ENCODE measurements at places on chromosomes 5 and 9. TPM values are rescaled to one million over a fixed set of nuclear protein-coding genes. Genes with fewer than 3 reads are reported as not detected.

GRCh38 chr5:72160959-72161358 is 53.7 kb downstream of the MAP1B start:
- no peak overlapping the region for H3K27ac ChIP-seq

Gene IL9
- total RNA-seq = not detected

DNA sequence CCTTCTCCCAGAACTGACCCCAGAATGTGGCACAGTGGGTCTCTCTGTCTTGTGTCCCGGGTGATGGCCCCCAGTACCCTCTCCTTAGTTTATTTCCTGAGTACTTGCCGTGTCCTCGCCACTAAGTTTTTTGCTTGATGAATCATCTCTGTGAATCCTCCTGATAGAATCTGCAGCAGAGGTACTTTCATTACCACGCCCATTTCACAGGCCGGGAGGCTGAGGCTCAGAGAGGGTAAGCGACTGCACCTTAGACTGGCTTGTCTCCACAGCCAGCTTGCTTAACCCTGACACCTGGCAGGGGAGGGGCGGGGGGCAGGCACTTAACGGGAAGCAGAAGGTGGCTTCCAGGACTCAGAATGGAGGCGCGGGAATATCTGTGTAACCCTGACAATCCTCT is 7.9 kb upstream of the IER5L start:
- no peak overlapping the region for H3K4me3 ChIP-seq
- H3K27me3 ChIP-seq = no peaks in the 10 kb centered on the region
- DNase-seq = no peak
- H3K36me3 ChIP-seq = no peaks in the 10 kb centered on the region

- H3K4me1 ChIP-seq = no peaks in the 10 kb centered on the region
- no peak overlapping the region for H3K27ac ChIP-seq
- H3K27me3 ChIP-seq = no peaks in the 10 kb centered on the region
- no peaks in the 10 kb centered on the region for H3K36me3 ChIP-seq
- H3K4me3 ChIP-seq = no peak overlapping the region
- no peak for DNase-seq
These were observed 710.5 kb upstream of the CDH9 start for GRCh38 chr5:27748847-27749246.

DNA sequence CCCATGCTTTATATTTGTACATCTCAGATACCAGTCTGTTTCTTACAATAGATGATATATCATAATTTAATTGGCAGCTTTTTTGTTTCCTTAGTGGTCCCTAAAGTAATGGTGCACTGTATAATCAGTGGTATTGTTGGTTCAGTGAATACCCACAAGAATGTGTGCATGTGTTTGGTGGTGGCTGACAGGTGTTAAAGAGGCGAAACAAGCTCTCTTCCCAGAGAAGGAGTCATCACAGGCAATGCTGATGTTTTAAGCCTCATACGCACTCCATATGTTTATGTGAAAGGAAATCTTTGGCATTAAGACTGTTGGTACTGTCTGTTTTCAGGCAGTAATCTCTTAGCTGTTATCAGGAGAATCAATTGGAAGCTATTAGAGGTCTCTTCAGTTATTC is 49.2 kb upstream of the KIAA1958 start:
- DNase-seq = no peak
- no peaks in the 10 kb centered on the region for H3K27me3 ChIP-seq
- no peak overlapping the region for H3K27ac ChIP-seq
- H3K4me1 ChIP-seq = no peaks in the 10 kb centered on the region
- H3K4me3 ChIP-seq = no peak overlapping the region

DNA sequence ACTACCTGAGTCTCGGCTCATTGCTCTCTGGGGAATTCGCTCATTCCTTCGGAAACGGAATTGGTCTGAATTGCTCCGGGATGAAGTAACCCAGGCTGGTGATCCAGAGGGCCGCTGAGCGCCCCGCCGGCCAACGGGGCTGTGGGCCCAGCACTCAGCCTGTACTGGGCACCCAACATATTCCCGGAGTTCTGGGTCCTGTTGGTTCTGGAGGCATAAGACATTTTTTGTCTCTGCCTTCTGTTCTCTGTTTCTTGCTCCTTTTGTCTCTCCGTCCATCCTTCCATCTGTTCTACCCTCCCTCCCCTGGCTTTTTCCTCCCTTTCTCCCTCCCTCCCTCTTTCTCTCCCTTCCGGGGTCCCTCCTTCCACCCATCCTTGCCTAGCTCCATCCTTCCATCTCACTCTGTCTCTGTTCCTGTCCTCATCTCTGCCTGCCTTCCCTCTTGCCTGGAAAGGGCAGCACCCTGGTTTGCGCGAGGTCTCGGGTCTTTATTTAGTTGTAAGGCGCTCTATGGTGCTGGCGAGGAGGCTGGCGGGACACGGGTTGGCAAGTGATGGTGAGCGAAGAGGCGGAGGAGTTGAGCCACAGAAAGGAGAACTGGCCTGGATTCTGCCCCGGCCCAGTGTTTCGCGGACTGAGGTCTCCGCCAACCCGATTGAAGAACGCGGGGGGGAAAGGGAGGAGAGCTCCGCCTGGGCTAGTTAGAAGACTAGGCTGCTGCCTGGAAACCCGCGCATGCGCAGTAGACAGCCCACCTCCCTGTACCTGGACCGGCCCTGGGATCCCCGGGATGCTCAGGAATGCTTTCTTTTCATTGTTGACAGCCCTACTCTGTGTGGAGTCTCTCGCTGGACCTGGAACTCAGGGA is 1468.0 kb downstream of the FOXD4L5 start:
- H3K27me3 ChIP-seq = peaks cover 6% of the 10 kb centered on the region
- H3K4me3 ChIP-seq = no peak overlapping the region
- no peaks in the 10 kb centered on the region for H3K36me3 ChIP-seq
- H3K4me1 ChIP-seq = no peaks in the 10 kb centered on the region
- H3K27ac ChIP-seq = peak overlapping the region; percentile 64

GRCh38 chr9:36136894-36137391 is 410 bp downstream of the GLIPR2 start:
- no peak for DNase-seq
- H3K36me3 ChIP-seq = no peaks in the 10 kb centered on the region
- H3K4me3 ChIP-seq = peak overlapping the region; percentile 94
- H3K4me1 ChIP-seq = peaks cover 34% of the 10 kb centered on the region
